Endothelial cell of coronary artery (primary cell): ENCODE measurements at places on chromosomes 5 and 9. TPM values are rescaled to one million over a fixed set of nuclear protein-coding genes. Genes with fewer than 3 reads are reported as not detected.

Gene LPAR1
- 0.09 and 3.3 TPM in 2 replicates for total RNA-seq

Gene FYB1
- total RNA-seq = not detected in 2 replicates

Gene ADAMTS16
- not detected in 2 replicates for total RNA-seq

Gene GHR
- total RNA-seq = 0.66 and 0.99 TPM in 2 replicates

Gene PCDHB4
- 0.09 TPM in 2 replicates for total RNA-seq

Gene PPWD1
- total RNA-seq = 30.5 and 38.9 TPM in 2 replicates

Gene PFN3
- total RNA-seq = not detected in 2 replicates

Gene CCNO
- 0.09 and 0.45 TPM in 2 replicates for total RNA-seq

Gene DND1
- total RNA-seq = 0.09 and 0.19 TPM in 2 replicates

Gene IFNA2
- not detected in 2 replicates for total RNA-seq

Gene PLPPR1
- 0.09 and 3.8 TPM in 2 replicates for total RNA-seq

Gene PRSS3
- 16.2 and 53.4 TPM in 2 replicates for total RNA-seq

Gene TRIP13
- total RNA-seq = 12.8 and 34.1 TPM in 2 replicates

Gene SPATA6L
- total RNA-seq = 0.47 and 1.3 TPM in 2 replicates

Gene TNFSF8
- not detected in 2 replicates for total RNA-seq

Gene SPOCK1
- 198 and 423 TPM in 2 replicates for total RNA-seq

Gene UBE2R2
- 21.8 and 25.1 TPM in 2 replicates for total RNA-seq

Gene PTGER4
- total RNA-seq = 36.8 and 39.5 TPM in 2 replicates

Gene HAVCR2
- total RNA-seq = 0.19 TPM in 1 of 2 replicates, not detected in the other

Gene MSMP
- 6.5 and 13.3 TPM in 2 replicates for total RNA-seq

Gene GFI1B
- total RNA-seq = not detected in 2 replicates

Gene PCDHGB4
- total RNA-seq = 14.9 and 16.3 TPM in 2 replicates

Gene F12
- total RNA-seq = 0.56 and 0.99 TPM in 2 replicates

Gene DMRT3
- not detected in 2 replicates for total RNA-seq

Gene DNAH5
- total RNA-seq = 0.09 and 0.47 TPM in 2 replicates

Gene BAAT
- total RNA-seq = under 0.01 TPM in 1 of 2 replicates, not detected in the other

Gene SPOUT1
- total RNA-seq = 13.0 and 14.8 TPM in 2 replicates

Gene BTNL3
- not detected in 2 replicates for total RNA-seq

Gene GLDC
- 1.1 and 1.8 TPM in 2 replicates for total RNA-seq

Gene QRFP
- not detected in 2 replicates for total RNA-seq

Gene AJM1
- total RNA-seq = 0.45 and 2.2 TPM in 2 replicates

Gene TICAM2
- total RNA-seq = 0.45 and 1.5 TPM in 2 replicates

Gene IFNA7
- total RNA-seq = not detected in 2 replicates

Gene PCDHGA7
- total RNA-seq = 1.4 and 2.2 TPM in 2 replicates

Gene ESM1
- total RNA-seq = 214 and 325 TPM in 2 replicates

Gene NNT
- total RNA-seq = 52.5 and 69.9 TPM in 2 replicates

Gene DOLK
- total RNA-seq = 23.4 and 30.9 TPM in 2 replicates

Gene PSAT1
- total RNA-seq = 16.4 and 68.9 TPM in 2 replicates

Gene PCDHB3
- 0.36 and 0.38 TPM in 2 replicates for total RNA-seq

Gene ADAMTS12
- 0.09 and 16.9 TPM in 2 replicates for total RNA-seq

Gene ADRB2
- 3.1 and 3.2 TPM in 2 replicates for total RNA-seq

Gene ADGRD2
- total RNA-seq = not detected in 2 replicates

Gene GRXCR2
- not detected in 2 replicates for total RNA-seq

Gene GPRIN1
- 3.1 and 5.7 TPM in 2 replicates for total RNA-seq

Gene SLC34A3
- not detected in 2 replicates for total RNA-seq

Gene LRRC70
- total RNA-seq = 18.0 and 33.4 TPM in 2 replicates

Gene ST8SIA4
- 1.1 and 8.0 TPM in 2 replicates for total RNA-seq

Gene POU4F3
- total RNA-seq = under 0.01 TPM in 1 of 2 replicates, not detected in the other

Gene FOXD4L4
- 0.09 TPM in 2 replicates for total RNA-seq

Gene MYOT
- total RNA-seq = not detected in 2 replicates

Gene SLC28A3
- 1.2 TPM in 1 of 2 replicates, not detected in the other for total RNA-seq

Gene CEL
- 0.18 and 0.28 TPM in 2 replicates for total RNA-seq

Gene ANKDD1B
- total RNA-seq = 0.09 and 0.47 TPM in 2 replicates

Gene PDE6A
- under 0.01 TPM in 1 of 2 replicates, not detected in the other for total RNA-seq

Gene TRIM32
- total RNA-seq = 15.3 and 19.3 TPM in 2 replicates

Gene LCN9
- not detected in 2 replicates for total RNA-seq

Gene CAMK4
- 0.47 and 4.9 TPM in 2 replicates for total RNA-seq

Gene NXNL2
- total RNA-seq = 0.19 TPM in 1 of 2 replicates, not detected in the other

Gene RPP25L
- 18.0 and 20.8 TPM in 2 replicates for total RNA-seq

Gene MEIKIN
- not detected in 2 replicates for total RNA-seq
